ENCODE measurements at places on chromosomes 7 and 10.

GRCh38 chr7:123795917-123796316 lies 47.1 kb upstream of the WASL start:
- no peak for DNase-seq

DNA sequence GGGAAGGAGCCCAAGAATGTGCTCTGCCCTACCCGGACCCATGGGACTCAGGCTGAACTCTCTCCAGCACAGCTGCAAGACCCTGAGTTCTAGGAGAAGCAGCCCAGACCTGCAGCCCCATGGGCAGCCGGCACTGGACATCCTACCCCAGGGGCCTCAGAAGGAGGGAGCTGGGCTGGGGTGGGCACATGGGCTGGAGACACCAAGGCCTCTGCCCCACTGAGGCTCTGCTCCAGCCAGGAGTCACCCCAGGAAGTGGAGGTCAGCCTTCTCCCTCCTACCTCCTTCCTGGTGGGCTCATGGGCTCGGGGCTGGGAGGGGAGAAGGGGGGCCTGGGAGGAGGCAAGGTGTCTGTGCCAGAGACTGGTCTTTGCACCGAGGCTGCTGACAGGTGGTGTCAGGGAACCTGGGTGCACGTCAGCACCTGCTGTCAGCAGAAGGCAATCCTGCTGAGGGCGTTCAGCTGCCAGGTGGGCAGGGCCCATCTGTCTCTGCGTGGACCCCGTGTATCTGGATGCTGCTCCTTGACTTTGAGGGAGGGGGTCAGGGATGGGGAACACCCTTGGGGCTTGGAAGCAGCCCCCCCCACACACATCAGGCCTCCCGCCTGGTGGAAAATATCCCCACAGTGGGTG lies 95.2 kb downstream of the PDGFA start:
- DNase-seq, result no peak

GRCh38 chr7:36202398-36202797 lies 49.3 kb downstream of the EEPD1 start:
- no peak for DNase-seq

DNA sequence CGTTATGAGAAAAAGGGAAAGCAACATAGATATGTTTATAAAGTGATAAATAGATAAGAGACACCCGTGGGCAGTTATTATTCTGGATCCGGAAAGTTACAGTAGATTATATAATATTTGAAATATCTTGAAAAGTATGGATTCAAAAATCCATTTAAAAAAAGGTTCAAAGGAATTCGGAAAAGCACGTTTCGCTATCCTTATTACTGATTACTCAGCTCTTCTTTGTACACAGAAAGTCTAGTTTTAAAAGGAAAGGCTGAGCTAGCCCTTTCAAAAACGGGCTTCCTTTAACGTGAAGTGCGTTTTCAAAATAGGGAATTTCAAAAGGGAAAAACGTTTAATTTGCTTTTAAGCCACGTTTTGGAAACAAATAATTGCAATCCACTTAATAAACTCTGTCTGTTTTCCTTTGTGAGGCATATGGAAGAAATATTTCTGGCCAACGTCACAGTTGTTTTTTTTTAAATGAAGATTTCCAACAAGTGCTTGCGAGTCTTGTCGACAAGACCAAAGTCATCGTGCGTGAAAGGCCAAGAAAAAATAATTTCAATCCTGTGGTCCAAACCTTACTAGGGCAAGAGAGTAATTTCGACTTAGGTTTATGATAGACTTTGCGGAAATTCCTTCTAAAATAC lies 2.2 kb upstream of the SKIDA1 start:
- no peak for DNase-seq

DNA sequence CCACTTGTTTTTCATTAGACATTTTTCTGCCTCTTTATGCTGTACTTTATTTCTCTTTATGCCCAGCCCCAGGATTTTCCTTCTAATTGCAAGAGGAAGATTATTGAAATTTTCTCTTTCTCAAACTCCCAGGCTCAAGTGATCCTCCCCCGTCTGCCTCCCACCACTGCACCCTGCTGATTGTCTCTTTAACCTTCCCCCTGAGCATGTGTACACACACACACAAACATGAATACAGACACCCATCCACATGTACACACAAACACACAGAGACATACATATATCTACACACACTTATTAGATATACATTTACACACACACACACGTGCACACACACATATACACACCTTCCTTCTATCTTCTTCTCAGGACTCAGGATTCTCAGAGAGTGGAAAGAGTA lies 37.3 kb upstream of the MAP3K8 start:
- no peak for DNase-seq

- DNase-seq, result no peak
These were observed 25.4 kb downstream of the TBATA start for GRCh38 chr10:70759781-70760180.

GRCh38 chr7:4574851-4575250 lies 107.2 kb upstream of the FOXK1 start:
- no peak for DNase-seq

- DNase-seq, result no peak
These were observed 21.0 kb downstream of the ELFN1 start for GRCh38 chr7:1691096-1691495.

GRCh38 chr10:86649471-86650150 lies 4.7 kb upstream of the OPN4 start:
- no peak for DNase-seq

DNA sequence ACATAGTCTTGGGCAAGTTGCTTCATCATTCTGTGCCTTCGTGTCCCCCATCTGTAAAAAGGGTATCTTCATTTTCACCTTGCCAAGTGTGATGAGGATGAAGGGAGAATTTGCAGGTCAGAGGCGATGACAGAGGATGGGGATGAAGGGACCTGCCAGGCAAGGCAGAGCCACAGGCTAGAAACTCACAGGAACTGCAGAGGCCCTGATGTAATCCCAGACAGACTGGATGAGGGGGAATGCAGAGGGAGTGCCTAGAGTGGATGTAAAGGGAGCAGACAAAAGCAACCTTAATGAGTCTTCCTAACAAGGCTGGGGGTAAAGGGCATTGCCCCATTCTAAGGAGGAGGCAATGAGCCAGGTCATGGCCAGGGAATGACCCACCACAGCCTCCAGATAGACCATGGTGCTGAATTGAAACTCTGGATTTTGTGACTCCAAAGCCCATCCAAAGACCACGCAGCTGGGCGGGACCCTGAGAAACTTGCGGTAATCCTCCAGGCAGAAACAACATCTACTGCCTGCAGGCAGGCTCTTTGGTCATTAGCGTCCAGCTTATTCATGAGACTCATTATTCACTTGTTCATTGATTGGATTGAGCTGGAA lies 1.9 kb downstream of the ANTXRL start:
- no peak for DNase-seq

- no peak for DNase-seq
These were observed 33.8 kb downstream of the BMPER start for GRCh38 chr7:33939121-33939520.

- DNase-seq, result no peak
These were observed 288.7 kb downstream of the SDK1 start for GRCh38 chr7:3589752-3590151.

GRCh38 chr7:30412782-30413504 lies 65.6 kb downstream of the NOD1 start:
- DNase-seq, result peak; percentile 10

DNA sequence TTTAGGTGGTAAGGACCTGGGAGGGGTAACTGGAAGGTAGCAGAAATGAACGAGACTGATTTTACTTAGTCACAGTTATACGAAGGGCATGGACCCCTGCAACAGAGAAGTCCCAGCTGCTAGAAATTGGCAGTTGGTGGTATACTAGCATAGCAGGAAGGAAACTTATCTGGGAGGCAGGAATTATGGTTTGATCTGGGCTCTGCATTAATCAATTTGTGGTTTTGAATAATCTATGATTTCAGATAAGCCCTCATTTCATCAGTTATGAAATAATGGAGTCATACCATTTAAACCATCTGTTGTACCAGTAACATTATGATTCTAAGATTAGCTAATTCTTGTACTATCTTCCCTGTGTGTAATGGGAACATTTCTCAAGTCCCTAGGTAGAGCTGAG lies 54.0 kb upstream of the TMEM229A start:
- DNase-seq, result no peak

DNA sequence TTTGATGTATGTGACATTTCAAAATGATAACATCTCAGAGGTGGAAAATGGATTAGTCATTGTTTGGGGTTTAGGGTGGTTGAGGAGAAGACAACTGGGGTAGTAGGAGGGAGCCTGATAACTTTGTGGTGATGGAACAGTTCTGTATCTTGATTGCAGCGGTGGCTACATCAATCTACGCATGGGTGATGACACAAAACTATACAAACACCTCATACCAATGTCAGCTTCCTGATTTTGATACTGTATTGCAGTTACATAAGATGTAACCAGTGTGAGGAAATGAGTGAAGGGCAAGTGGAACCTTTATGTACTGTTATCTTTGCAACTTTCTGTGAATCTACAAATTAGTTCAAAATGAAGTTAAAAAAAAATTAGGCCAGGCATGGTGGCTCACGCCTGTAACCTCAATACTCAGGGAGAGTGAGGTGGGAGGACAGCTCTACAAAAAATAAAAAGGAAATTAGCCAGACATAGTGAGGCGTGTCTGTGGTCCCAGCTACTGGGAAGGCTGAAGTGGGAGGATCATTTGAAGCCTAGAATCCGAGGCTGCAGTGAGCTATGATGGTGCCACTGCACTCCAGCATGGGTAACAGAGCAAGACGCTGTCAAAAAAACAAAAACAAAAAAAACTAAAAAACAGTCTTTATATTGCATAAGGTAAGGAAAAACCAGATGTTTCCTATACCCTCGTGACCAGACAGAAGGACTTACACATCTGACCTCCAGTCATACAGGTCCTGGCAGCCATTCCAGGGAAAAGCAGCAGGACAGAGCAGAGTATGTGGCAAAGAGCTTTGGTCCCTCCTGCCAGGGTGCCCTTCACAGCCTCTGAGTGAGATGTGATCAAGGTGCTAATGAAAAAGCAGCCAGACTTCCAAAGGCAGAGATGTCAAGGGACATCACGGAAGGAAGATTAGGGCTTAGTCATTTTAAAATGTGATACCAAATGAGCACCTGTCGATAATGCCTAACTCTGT lies 50.8 kb downstream of the CYTH3 start:
- DNase-seq, result peak; percentile 44

GRCh38 chr7:135672560-135673359 lies 10.4 kb downstream of the STMP1 start:
- no peak for DNase-seq

DNA sequence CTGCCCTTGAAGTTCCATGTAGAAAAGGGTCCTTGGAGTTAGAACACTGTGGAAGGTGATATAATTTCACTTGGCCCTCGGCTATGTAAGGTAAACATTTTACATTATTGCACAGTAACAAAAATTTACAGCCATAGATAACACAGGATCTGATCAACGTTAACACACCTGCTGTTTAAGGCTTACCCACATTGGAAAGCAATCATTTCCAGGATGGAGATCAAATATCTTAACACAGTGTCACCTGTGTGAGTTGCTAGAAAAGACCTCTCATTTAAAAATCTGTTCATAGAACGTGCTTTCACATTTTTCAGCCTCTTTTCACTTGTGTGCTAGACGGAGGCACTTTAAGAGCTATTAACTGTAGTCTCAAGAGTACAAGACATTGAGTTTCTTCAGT lies 1.9 kb downstream of the TMEM229A start:
- no peak for DNase-seq

- DNase-seq, result peak; percentile 59
These were observed 12.7 kb downstream of the HNRNPF start for GRCh38 chr10:43396061-43396927.

DNA sequence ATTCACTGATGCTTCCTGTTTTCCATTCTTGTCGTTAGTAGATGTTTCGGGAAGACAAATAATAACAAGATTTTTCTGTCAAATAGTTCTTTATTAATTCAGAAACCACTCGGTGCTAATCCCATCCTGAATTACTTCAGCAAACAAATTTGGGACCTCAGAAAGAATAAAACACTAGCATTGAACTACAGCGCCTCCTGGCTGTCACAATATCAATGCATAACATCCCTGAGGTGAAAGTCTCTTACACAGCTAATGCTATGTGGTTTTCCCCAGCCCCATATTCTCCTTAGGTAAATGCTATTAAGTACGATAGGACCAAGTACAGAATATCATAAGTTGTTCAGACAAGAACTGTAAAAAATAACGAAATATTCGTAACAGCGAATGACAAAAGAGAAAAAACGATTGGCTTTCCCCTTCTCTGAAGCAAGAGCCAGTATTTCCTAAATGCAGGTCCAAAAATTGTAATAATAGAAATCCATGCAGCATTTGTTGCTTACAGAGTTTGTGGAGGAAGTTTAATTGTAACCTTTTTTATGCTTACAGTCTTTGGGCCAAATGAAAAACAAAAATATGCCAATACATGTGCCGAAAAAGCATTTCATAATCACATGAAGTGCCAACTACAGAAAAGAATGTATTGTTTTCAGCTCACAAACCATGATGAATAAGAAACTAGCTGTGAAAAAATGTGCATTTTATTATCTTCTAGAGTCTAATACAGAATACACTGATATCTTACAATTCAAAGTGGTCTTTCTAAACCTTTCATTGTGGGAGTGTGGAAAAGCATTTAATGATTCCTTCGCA lies 47.3 kb downstream of the MYPN start:
- peak; percentile 70 for DNase-seq

GRCh38 chr10:75487087-75487754 lies 55.8 kb downstream of the LRMDA start:
- no peak for DNase-seq

DNA sequence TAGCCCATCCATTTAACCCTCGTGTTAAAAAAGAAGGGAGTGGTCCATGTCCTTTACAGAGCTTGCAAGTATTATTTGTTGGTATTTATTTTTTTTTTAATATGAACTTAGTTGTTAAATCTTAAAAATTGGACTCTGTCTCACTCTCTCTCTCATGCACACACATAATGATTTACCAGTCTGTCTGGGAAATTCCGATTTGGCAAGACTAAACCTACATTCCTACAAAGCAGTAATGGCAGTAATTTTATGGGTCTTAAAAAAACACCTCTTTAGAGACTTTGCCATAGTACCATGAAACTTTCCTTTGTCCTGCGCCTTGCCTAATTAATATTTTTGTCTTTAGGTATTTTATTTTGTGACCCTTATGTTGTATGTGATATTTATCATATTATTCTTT lies 239.5 kb upstream of the PPP1R3A start:
- DNase-seq, result no peak

DNA sequence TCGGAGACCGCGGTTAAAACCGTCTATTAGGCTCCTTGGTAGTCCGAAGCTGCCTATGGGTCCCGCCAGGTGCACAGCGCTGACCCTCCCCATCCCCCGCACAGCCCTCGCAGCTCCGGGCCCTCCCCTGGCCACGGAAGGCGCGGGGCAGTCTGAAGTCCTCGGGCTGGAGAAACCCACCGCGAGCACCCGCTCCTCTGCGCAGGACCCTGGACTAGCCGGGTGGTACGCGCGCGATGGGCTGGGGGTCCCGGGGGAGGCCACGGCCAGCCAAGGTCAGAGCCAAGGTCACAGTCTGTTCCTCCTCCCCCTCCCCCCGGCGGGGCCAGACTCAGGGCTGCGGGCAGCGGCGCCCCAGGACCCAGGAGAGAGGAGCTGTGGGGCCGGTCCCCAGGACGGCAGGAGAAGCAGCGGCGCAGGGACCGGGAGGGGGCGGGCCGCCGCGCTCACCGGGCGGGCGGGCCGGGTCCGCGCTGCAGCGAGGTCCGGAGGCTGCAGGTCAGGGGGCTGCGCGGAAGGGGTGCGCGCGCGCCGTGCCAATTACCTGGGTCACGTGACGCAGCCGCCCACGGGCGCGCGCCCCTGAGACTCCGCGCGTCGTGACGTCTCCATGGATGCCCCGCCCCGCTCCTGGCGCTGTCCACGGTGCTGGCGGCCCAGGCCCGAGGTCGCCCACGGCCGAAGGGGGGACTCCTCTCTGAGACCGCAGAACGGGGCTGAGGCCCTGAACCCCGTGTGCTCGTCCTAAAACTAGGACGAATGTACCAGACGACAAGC lies at the start of gene OGDHL:
Gene OGDHL (minus strand): TSS at position 535 of the 777 bp plus-strand sequence. CDS start 3,731 bp downstream, outside the sequence.
- no peak for DNase-seq
